ENCODE measurements at places on chromosomes 4 and X. TPM values are rescaled to one million over a fixed set of nuclear protein-coding genes. Genes with fewer than 3 reads are reported as not detected.

EGFL6 gene
- total RNA-seq = not detected

CPE gene
- 1.2 TPM for total RNA-seq

PRRG3 gene
- not detected for total RNA-seq

CPEB2 gene
- 6.0 TPM for total RNA-seq

GEMIN8 gene
- total RNA-seq = 16.7 TPM

SORCS2 gene
- not detected for total RNA-seq

MAGEC3 gene
- not detected for total RNA-seq

CDKL2 gene
- 0.13 TPM for total RNA-seq

DDX60 gene
- total RNA-seq = 18.1 TPM

DDIT4L gene
- total RNA-seq = 13.7 TPM

EIF1AX gene
- 31.5 TPM for total RNA-seq

SMPX gene
- not detected for total RNA-seq

ACE2 gene
- 0.07 TPM for total RNA-seq

GAGE10 gene
- total RNA-seq = not detected

GAGE12H gene
- not detected for total RNA-seq

GAGE13 gene
- total RNA-seq = not detected

NXF2 gene
- total RNA-seq = not detected

UGT2B15 gene
- total RNA-seq = not detected

TRAM1L1 gene
- 0.26 TPM for total RNA-seq
